ENCODE measurements at places on chromosomes 6 and 20. TPM values are rescaled to one million over a fixed set of nuclear protein-coding genes. Genes with fewer than 3 reads are reported as not detected.

The EFHC1 gene
- total RNA-seq = 40.8 TPM

The DST gene
- 389 TPM for total RNA-seq

The RHAG gene
- total RNA-seq = not detected

The CST8 gene
- not detected for total RNA-seq

The DNAJC5 gene
- 61.3 TPM for total RNA-seq

Data from aortic smooth muscle cell (primary cell).